ENCODE measurements at places on chromosomes 7 and 10.

DNA sequence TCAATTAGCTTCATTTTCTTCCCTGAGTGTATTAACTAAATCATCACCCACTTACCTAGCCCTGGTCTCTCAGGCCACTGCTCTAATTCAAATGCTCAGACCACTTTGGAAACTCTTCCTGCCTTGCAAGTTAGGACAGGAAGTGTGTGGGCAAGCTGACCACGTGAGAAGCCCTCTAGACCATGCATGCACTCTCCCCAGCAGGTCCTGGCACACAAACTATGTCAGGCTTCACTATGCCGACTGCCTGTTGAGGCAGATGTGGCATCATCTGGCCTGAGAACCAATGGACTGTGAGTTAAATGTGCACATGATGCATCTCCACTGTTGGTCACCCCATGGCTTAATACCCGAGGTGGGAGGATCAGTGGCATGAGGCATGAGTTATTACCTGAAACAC, 439.6 kb downstream of the GRID1 start:
- no peak for DNase-seq

- no peak for DNase-seq
These were observed at the start of gene KIAA1217 for GRCh38 chr10:24208661-24209431. KIAA1217 (plus strand) TSS chr10:24209138; CDS start chr10:24209194, 56 bp downstream.

- no peak for DNase-seq
These were observed 23.3 kb downstream of the OGDHL start for GRCh38 chr10:49738616-49739360.

- DNase-seq: no peak
These were observed 194.9 kb downstream of the SUGCT start for GRCh38 chr7:40329601-40330153.

DNA sequence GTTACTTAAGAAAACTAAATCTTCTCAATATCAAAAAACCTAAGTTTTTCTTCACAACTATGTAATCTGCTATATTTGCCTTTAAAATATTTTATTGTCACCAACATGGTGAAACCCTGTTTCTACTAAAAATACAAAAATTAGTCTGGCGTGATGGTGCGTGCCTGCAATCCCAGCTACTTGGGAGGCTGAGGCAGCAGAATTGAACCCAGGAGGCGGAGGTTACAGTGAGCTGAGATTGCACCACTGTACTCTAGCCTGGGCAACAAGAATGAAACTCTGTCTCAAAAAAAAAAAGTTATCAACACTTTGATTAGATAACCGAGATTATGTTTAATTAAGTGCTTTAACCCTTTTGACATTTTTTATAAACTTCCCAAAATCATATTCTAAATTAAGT, 28.3 kb upstream of the CLDN4 start:
- no peak for DNase-seq

- no peak for DNase-seq
These were observed 48.6 kb upstream of the KIF5B start for GRCh38 chr10:32104622-32105509.

DNA sequence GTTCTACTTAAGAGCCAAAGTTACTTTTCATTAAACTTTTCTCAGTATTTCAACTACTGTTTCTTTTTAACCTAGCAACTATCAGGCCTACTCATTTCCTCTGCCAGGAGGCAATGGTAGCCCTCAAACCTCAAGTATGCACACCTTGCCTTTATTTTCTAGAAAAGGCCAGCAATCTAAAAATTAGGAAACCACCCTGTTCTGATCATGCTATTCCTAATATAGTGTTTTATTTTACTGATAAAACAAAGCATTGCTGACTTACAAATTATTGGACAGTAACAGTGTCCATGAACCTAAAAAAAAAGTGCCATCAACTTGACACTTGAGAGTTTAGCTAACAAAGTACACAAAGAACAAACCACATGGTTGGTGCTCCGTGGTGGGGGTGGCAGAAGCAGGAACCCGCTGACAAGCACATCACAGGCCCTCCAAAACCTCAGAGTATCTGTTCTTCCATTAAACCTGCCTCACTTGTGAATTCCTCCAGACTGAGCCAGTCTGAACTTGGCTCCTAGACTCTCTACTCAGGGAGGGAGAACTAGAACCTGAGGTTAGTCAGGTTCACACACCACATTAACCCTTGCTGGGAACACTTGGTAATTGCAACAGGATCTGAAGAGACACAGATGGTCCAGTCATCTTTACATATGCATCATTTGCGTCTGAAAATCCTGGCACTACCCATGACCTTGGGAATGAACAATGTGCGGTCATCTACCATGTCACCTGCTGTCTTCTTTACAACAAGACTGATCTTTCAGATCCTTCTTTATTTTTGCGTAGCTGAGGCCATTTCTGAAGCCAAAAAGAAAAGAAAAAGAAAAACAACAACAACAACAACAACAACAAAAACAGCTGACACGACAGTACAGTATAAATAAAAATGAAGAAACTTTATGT, 31.9 kb downstream of the PIP4K2A start:
- DNase-seq: no peak

DNA sequence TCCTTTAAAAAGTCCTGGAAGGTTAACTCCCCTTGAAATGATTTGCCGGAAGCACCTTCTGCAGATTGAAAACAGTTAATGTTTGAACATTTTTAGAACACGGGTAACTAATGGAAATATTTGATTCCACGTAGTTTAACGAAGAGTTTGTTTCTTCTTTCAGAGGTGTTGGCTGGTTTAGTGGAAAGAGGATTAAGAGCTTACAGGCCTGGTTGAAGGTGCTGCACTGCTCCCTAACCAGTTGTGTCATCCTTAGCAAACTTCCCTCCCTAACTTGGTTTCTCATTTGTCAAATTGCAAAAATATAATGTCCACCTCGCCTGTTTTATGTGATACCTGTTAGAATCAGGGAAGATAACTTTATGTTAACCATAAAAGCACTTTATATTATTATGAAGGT, 243.0 kb upstream of the FZD8 start:
- no peak for DNase-seq

- no peak for DNase-seq
These were observed 85.4 kb upstream of the PHYHIPL start for GRCh38 chr10:59090817-59091622.

DNA sequence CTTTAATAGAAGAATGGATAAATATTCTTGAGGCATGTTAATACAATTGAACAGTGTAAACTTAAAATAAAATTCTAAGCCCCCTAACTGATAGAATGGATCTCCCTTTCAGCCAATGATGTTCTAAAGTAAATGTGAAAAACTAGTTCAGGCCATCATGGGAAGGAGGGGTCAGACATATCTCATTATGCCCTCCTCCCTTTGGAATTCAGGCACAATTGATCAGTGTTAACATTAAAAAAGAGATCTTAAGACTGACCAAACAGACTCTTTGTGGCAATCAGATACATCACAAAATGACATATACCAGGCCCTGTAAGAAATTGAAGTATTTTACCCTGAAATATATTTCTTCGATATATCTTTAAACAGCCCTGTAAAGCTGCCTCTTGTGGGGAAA, 683.0 kb upstream of the LRRTM3 start:
- DNase-seq: no peak

DNA sequence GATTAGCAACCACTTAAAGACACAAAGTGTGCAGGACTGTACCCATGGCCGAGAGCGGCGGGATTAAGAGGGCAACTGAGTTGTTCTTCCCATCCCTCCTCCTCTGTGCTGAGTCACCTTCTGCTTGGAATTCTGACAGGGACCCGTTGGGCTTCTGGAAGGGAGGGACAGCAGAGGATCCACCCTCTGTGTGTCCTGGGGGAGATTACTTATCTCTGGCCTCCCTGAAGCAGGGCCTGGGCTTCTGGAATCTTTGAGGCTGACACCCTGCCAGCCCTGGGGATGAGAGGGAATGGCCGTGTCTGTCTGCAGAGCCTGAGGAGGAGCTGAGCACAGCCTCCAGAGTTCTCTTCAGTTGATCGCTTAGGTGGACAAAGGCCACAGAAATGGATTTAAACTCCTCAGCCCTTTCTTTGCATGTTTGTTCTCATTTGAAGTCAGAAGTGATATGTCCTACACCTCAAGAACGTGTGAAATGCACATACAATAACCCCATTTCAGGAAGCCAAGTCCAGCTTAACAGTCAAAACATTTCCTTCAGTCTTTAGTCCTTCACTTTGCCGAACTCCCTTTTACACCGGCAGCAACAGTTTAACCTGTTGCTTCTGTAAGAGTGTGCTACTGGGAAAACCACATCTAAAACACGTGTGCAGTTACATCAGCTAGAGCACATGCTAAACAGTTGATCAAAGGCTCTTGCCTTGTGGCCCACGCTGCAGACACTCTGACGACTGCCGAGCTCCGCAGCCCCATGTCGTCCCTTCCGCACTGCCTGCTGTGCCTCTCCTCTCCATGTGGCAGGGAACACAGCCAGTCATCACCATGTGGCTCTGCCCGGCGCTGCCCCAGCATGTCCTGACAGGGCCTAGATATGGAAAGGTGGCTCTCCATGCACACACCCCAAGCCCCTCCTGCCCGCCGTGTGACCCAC, 55.7 kb downstream of the IKZF1 start:
- DNase-seq: peak; percentile 75

DNA sequence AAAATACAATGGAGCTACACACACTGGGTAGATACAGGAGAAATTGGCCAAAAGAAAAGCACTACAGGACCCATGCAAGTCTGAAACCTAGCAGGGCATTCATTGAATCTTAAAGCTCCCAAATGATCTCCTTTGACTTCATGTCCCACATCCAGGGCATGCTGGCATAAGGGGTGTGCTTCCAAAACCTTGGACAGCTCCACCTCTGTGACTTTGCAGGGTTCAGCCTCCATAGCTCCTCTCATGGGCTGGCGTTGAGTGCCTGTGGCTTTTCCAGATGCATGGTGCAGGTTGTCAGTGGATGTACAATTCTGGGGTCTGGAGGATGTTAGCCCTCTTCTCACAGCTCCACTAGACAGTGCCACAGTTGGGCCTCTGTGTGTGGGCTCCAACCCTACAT, 626.3 kb upstream of the POT1 start:
- no peak for DNase-seq

DNA sequence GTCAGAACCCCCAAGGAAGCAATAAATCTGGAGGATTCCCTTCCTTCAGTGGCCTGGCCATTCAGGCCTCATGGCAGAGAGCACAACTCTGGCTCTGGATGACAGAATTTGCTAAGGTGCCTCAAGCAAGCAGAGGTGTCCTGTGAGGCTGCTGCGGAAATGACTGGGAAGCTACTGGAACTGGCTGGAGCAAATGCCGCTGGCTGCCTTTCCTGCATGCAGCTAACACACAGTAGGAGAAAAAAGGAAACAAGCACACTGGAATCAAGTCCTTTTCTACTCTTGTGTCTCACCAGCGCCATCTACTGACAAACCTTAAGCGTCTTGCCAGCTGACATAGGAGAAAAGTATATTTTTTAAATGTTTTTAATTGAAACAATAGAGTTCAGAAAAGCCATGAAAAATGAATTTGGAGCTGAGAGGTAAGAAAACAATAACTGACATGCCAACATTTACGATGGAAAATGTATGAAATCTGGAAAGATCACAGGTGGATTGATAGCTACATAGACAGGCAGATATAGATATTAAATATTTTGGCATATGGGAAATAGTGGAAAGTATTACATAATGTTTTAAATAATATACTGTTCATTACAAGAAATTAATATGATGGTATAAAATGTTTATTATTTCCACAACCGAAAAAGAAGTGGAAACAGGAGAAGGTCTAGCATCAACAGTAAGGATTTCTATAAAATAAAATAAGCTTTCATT, 951.6 kb downstream of the ANKRD7 start:
- no peak for DNase-seq

GRCh38 chr10:104038537-104038936, 47.1 kb downstream of the COL17A1 start:
- no peak for DNase-seq

DNA sequence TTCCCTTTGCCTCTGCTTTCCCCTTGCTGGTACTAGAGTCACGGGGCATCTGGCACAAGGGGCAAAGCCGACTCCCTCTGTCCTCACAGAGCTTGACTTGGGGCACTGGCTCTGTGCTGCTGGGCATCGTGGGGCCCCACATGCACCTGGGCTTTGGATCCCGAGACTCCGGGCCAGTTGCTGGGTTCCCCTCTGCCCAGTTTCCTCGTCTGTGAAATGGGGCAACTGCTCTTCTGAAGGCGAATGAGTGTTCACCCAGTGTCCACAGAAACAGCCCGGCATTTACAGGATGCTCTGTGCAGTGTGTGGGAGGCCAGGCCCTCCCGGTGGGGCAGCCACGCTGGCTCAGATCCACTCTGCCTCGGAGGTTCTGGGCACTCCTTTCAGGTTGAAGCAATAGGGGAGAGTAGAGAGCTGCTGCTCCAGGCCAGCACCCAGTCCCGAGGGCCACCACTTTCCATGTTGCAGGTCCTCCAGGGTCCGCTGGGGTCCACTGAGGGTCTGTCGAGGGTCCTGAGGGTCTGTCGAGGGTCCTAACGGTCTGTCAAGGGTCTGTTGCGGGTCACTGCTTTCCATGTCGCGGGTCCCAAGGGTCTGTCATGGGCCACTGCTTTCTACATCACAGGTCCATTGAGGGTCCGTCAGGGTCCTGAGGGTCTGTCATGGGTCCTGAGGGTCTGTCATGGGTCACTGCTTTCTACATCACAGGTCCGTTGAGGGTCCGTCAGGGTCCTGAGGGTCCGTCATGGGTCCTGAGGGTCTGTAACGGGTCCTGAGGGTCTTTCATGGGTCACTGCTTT, 103.6 kb downstream of the VIPR2 start:
- DNase-seq: no peak

DNA sequence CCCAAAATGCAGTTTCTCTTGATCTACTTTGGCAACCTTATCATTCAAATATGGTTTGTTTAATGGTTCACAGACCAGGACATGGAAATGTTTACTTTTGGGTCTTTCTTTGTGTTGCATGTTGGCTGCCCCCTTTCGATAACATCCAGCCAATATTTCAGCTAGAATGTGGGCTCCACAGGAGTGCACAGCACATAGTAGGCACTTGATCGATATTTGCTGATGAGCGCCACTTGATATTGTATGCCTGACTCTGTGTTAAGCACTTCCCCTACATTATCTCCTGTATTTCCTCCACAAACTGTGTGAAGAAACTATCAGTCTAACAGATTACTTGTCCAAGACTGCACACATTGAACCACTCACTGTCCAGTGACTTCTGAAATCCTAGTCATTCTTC, 60.2 kb downstream of the SMURF1 start:
- no peak for DNase-seq

- DNase-seq: no peak
These were observed 1.9 kb upstream of the BHLHA15 start for GRCh38 chr7:98209166-98209920.

DNA sequence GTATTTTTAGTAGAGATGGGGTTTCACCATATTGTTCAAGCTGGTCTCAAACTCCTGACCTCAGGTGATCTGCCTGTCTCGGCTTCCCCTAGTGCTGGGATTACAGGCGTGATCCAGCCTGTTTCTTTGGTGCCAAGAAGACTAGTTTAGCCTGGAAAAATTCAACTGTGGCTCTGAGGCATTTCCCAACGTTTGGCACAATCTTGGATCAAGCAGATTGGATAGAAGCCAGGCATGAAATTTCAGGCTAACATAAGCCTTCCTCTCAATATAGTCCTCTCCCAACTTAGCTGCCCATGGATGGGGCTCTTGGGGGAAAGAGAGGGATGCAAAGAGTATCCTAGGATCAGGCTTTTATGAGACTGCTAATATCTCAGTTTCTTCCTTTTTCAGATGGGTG, 53.8 kb downstream of the APBB1IP start:
- DNase-seq: no peak

- DNase-seq: no peak
These were observed 47.6 kb upstream of the JCAD start for GRCh38 chr10:30106987-30107386.
